Panc1 (cell line): ENCODE measurements at places on chromosomes 3 and 15.

DNA sequence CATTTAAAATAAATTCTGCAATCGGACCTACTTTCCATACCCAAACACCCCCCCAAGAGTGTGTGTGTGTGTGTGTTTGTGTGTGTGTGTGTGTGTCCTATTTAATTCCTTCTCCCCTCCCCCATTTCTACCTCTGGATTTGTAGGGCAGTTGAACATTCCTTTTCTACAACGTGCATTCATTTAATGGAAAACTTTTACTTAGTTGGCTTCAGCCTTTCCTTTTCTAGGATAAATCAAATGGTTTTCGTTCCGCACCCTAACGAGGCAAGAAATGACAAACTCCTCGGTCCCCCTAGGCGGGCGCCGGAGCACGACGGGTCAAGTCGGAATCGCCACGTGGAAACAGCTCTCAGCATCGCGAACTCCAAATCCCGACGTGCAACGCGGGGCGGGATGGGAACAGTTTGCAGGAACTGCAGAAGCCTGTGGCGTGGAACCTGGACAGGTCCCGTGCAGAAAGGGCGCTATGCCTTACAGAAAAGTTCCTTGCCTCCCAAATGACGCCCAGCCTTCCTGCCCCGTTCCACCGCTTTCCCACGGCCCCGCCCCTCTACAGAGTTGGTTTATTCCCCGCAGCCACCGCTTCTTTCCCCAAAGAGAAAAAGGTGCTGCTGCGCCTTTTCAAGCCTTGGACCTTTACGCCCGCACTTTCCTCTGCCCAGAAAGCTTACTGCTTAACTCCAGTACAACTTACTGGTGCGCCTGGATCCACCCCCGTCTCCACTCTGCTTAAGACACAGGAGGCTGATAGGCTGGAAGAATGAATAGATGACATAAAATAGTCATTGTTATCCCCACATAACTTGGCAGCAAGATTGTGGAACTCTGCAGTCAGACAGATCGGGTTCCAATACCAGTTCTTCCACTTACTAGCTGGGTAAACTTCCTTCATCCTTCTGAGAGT is 1.1 kb upstream of the EIF2B5 start:
- peak; percentile 74 for DNase-seq

GRCh38 chr3:15429080-15429479 is 1.7 kb downstream of the EAF1 start:
- no peak for DNase-seq

DNA sequence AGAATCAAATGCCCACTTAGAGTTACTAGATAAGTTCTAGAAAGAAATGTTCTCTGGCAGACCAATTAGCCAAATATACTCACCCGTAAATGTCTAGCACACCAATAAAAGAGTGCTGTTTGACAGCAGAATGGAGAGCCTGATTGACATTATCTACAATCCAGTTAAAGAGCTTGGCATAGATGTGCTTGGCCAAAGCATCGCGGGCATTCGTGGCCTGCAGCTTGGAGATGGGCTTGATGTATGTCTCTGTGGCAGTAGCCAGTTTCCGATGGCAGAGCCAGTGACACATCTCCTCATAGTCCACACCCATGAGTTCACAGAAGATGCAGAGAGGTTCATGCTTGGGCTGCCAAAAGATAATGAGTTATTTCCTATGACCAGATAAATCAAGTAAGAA is 101.5 kb upstream of the MYO5C start:
- no peak for DNase-seq

DNA sequence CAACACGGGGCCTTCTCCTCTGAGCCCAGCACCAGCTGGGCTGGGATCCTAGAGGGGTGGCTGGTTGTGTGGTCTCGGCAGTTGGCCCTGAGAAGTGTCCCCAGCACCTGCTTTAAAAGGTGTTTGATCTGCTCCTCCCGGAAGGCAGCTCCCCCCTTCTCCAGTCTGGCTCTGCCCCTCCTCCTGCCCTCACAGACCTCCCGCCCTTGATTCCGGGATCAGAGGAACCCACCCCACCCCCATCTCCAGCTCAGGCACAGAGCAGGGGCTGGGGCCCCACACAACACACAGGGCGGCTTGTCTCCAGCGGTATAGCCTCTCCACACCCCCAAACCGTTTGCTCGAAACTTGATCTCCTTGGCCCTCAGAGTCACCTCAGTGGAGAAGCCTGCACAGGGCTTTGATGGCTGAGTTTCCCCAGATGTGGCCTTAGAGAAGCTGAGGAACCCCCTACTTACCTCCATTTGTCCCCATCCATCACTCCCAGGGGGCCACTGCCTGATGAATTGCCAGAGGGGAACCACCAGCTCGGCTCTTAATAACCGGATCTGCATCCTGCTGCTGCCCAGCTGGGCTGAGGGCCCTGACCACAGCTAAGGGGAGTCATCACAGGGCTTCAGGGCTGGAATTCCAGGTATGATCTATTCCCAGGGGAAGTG is 6.4 kb upstream of the STRA6 start:
- DNase-seq, result no peak

DNA sequence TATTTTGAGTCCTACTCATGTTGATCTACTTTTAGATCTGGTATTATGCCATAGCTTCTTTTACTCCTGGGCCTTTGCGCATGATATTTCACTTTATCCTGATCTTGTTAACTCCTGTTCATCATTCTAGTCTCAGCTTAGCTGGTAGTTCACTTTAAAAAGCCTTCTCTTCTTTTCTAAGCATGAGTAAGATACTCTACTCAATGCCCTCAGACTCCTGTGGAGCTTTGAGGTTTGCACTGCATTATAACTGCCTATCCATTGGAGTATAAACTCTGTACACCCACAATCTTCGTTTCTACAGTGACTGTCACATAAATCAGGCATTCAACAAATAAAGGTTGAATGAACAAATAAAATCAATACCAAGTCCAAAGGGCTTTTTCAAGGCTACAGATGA is 357.9 kb upstream of the KCNH8 start:
- DNase-seq, result no peak

DNA sequence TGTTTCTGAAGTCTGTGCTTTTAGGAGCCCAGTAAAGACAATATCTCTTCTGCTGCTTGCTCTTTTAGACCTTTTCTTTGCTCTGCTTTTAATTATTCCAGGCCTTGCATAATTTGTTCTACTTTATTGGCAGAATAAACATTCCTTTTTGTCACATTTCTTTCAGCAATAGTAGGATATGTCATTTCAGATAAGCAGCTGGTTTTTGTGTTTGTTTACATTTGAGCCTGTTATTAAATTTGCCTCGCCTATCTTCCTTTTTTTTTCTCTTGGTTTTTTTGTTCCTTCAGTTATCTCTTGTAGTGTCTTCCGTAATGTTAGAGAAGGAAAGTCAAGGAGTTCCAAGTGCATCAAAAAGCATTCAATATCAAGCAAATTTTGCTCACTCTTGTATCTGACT is 16.4 kb downstream of the ZNF654 start:
- DNase-seq, result no peak

GRCh38 chr3:185733980-185734724 is 90.7 kb downstream of the IGF2BP2 start:
- DNase-seq, result peak; percentile 81

- no peak for DNase-seq
Measured at GRCh38 chr15:101692801-101693598, 31.3 kb downstream of the TARS3 start.

DNA sequence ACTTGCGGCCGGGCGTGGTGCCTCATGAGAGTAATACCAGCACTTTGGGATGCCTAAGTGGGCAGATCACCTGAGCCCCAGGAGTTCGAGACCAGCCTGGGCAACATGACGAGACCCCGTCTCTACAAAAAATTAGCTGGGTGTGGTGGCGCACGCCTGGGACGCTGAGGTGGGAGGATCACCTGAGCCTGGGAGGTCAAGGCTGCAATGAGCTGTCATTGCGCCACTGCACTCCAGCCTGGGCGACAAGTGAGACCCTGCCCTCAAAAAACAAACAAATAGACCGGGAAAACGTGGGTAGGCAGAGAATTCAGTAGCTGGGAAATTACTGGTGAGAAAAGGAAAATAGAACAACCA is 667 bp downstream of the UMPS start:
- no peak for DNase-seq

DNA sequence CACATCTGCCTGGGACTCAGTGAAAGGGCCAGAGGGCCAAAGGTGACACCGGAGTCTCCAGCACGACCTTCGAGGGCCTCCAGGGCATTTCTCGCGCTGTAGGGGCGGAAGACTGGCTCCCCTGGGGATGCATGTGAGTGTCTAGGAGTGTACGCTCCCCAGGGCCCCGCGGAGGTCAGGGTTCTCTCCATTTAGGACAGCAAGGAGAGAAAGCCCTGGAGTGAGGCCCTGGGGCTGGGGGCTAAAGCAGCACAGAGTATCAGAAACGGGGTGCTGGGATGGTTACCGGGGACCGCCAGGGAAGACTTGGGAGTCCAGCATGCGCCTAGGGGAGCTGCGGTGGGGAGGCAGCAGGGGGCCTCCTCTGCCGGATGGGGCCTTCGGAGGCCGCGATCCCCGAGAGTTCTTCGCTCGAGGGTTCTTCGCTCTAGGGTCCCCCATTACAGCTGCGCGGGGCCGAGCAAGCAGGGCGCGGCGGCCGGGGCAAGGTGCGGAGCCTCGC is 595 bp upstream of the APBA2 start:
- no peak for DNase-seq

- DNase-seq, result no peak
Measured at GRCh38 chr3:114213627-114214541, 23.5 kb downstream of the ZNF80 start.

DNA sequence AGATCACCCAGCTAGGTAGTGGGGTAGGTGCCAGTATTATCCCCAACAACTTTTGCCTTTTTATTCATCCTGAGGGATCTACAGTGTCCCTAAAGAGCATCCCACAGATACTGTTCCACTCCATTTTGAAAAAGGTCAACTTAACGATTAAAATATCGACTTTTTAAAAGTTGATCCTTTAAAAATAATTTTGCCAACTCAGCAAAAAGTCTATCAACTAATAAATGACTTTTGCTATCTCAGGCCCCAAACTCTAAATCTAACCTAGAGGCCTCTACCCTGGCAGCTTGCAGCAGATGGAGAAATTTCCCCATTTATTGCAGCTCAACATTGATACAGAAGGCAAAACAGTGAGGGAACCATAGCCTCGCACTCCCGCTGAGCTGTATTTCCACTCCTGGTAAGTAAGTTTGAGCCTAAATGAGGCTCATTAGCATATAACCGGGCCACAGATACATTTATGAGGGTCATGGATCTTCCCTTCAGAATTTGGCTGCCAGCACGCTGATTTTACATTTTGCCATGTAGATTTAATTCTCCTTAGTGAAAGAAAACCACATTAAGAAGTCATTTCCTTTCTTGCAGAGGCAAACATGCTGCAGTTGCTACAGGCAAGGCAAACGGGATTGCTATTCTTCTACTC is 704.1 kb upstream of the CFAP20DC start:
- no peak for DNase-seq

GRCh38 chr3:41972802-41973201 is 10.9 kb upstream of the ULK4 start:
- no peak for DNase-seq

DNA sequence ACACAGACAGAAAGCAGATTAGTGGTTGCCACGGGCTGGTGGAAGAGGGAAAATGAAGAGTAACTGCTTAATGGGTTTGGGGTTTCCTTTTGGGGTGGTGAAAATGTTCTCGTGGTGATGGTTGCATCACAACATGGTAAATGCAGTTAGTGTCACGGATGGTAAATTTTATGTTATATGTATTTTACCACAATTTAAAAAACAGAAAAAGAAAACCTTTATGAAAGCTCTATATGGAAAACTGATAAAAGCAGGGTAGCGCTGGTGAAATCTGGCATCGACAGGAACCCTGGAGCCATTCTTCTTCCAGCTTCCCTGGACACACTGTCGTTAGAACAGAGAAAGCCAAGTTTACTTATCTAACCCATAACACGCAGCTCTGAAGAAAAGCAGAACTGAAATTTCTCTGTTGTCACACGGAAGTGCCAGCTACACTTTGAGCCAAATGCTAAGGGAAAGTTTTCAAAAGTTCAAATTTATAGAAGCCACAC is 287.7 kb upstream of the NR2F2 start:
- DNase-seq, result no peak

GRCh38 chr15:88147760-88148159 is 108.8 kb downstream of the NTRK3 start:
- DNase-seq, result no peak

DNA sequence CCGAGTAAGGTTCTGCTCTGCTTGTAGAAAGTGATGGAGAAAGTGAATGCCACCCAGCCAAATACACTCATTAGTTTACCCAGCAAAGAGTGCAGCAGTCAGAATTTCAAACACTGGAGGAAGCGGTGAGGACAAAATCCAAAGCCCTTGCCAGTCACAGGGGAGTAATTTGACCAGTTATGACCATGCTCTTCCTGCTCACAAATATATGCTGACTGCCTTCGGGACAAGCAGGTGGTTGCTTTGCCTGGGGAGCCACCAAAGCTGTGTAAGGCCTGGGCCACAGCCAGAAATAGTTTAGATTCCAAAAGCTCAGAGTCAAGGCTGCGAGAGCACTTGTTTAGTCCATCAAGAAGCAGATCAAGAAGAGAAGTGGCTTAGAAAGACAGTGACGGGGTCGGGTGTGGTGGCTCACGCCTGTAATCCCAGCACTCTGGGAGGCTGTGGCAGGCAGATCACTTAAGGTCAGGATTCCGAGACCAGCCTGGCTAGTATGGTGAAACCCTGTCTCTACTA is 51.0 kb upstream of the ATP13A3 start:
- DNase-seq, result peak; percentile 43

- DNase-seq, result no peak
Measured at GRCh38 chr3:24160424-24161095, 215.5 kb downstream of the NR1D2 start.

DNA sequence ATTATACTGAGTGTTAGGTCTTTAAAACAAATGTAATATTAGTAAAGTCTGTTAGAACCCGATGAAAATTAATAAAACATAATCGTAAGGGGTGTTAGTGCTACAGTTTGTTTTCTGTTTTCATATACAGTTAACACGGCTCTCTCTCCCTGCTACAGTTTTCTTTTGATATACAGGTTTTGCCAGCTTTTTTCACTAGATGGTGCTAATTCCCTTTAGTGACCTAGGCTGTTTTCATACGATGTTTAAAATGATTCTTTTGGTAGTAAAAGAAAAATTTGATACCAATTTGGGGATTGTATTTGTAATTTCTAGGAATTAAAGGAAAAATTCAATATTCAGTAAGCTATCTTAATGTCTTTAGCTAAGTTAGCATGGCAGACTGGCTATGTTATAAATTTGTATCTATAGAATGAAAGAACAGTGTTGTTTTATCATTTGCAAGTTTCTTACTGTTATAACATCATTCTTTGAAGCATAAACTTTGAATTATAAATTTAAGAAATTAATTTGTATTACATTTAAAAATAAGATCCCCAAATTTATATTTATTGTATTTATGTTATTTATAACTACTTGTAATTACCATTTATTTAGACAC is 11.5 kb downstream of the APH1B start:
- DNase-seq, result no peak
